ENCODE measurements at places on chromosomes 6 and 20.

DNA sequence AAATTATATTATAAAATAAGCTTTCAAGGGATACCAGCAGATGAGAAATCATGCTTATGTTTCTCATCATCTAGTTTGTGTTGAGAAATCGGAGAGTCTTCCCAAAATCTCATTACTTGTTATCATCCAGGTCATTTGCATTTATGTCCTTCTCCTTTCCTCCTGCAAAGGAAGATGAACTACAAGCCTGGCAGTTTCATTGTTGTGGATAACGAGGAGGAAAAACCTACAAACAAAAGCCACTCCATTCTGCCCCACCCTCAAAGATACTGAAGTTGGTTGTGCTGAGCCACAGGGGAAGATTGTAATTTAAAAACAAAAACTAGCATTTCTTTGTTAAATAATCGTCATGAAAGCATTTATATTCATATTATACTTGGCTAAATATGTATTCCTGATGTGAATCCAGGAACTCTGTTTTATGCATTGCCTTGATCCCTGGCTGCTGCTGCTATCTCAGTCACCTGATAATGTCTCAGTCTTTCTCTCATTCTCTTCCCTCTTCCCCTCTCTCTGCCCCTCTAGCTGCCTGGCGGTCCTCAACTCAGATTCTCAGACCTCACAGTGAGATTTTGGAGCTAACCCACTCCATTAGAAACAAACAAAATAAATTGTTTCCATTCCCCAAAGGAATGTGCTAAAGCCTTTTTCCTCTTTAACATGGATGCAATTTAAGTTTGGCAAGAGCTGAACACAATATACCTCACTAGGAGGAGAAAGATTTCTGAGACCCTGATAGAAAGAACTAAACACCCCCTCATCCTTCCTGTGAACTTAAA is 185.3 kb downstream of the ADAT2 start:
- DNase-seq = no peak

- no peak for DNase-seq
These were observed 5.4 kb downstream of the ADA start for GRCh38 chr20:44646023-44646640.

GRCh38 chr20:23645575-23645974 is 7.8 kb upstream of the CST3 start:
- no peak for DNase-seq

DNA sequence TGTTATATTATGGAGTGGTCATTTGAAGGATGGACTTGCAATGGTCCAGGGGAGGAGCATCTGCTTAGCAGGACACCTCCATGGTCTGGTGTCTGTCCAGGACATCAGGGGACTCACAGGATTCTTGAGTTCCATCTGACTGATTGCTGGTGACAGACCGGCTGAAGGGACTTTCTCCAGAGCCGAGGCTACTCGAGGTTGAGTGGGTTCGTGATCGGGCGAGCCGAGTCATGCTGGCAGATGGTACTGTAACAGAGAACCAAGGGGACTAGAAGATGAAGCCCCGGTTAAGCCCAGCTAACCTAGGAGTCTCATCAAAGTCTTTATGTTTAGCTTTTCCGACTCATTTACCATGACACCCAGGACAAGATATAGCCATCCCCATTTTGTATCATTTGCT is 7.5 kb upstream of the SLA2 start:
- DNase-seq = no peak

- no peak for DNase-seq
These were observed 21.6 kb downstream of the SOBP start for GRCh38 chr6:107511511-107511993.

GRCh38 chr6:15329197-15329671 is 83.4 kb downstream of the JARID2 start:
- no peak for DNase-seq

GRCh38 chr20:9156529-9157280 is 87.8 kb downstream of the PLCB4 start:
- no peak for DNase-seq

DNA sequence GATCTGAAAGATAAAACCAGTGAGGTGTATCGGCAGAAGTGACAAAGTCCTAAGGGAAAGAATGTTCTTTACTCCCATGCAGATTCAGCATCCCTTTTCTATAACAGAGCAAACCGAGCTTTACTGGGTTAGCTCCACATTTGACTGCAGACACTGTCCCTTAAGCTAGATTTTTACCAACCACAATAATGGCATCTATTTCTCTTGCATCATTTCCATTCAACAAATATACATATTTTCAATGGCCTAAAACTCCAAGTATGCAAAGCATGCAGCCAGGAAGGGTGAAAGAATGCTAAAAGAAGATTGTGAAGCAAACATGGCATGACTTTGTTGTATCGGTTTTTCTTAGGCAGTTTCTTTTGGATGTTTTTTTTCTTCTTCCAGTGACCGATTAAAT is 255.4 kb downstream of the OGFRL1 start:
- no peak for DNase-seq

DNA sequence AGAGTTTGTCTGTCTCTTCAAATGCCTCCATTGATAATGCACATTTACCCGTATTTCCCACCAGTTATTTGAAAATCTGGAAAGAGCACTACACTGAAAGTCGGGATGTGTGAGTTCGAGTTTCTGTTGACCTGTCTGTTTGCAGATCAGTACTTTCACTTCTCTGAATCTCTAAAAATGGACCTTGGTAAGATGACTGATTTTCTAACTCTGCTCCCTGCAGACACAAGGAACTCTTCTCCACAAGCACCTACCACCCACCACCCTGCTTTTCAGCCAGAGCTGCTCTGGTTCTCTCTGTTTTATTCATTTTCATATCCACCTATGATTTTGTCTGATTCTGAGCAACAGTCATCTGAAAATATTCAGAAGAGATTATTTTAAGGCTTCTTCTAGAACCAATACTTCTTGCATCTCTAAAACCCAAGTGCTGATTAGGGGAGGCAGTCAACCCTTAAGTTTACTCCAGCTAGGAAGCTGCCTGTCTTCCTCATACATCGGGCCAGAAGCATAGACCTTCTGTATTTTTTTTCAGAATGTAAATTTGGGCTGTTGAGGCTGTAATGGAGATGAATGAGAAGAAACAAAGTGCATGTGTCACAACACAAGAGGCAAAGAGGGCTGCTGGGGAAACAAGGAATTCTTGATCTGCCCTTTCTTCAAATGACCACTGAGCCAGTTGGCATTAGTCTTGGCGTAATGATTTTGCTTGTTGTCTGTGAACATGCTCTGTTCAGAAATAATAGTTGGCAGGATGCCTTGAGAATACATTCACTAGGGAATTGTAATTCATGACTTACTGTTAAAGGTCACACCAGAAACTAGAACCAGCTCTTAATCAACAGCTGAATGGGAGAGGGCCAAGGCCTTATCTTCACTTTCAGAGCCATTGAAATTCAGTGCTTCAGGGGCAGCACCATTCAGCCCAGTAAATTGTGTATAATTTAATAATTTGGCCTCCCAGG is 85.4 kb upstream of the MYLIP start:
- no peak for DNase-seq
